ENCODE measurements at places on chromosomes 2 and 18. TPM values are rescaled to one million over a fixed set of nuclear protein-coding genes. Genes with fewer than 3 reads are reported as not detected.

GRCh38 chr2:215847718-215848117 is 165.6 kb downstream of the MREG start:
- DNase-seq, result peak; percentile 21

- no peak for DNase-seq
Measured at GRCh38 chr2:202934456-202934855, 22.4 kb downstream of the CARF start.

DNA sequence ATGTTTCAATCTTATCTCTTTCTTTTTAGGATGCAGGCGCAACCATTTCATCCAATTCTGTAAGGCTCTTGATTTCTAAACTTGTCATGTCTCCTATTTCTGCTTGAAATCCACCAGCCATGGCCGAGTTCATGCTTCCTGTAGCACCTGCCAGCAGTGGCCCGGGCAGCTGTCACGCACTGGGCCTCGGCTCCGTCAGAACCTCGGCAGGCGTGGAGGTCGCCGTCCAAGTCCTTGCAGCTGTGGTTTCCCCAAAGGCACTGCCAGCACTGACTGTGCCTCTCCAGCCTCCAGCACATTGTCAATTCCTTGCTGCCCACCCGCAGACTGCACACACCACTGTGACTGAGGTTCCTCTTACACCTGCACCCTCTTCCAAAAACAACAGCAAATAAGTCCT is 188.7 kb upstream of the SALL3 start:
- DNase-seq, result no peak

- no peak for DNase-seq
Measured at GRCh38 chr2:46294176-46294836, 2.9 kb upstream of the EPAS1 start.

GRCh38 chr2:119126650-119127049 is 31.9 kb downstream of the C1QL2 start:
- DNase-seq, result no peak

DNA sequence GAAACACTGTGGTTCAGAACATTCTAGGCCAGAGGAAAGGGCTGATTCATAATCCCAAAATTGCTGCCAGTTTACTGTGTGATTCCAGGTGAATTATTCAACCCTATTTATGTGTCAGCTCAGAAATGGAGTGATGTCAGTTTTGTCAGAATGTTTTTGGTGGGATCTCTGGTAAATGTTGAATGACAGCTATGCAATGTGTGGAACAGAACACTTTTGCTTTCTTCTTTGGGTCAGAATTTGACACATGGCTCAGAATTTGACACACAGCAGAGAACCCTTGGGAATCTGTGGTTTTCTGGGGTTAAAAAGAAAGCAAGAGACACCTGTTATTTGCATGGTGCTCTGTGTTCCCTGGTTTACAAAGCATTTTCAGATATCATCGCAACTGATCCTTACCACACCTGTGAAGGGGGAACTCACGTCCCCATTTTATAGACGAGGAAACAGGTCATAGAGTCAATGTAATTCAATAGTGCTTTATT is 1.6 kb upstream of the MTA3 start:
- DNase-seq, result no peak

GRCh38 chr18:44924785-44925499 is 244.3 kb downstream of the SETBP1 start:
- no peak for DNase-seq

DNA sequence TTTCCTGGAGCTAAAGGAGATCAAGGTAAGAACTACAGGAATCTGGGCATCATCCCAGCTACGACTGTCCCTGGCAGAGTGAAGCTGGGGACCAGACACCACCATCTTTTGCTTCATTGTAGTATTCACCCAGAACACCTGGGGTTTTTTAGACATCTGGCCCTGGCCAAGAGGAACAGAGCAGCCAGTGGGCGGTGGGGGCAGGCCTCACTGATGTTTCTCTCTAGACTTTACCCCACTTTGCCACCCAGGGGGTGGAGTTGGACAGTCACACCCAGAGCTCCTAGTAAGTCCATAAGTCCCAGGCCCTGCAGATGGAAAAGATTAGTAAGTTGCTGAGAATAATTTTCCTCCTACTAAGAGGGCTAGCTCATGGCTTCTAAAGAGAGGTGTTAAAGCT is 39.6 kb downstream of the MARCO start:
- DNase-seq, result no peak

- no peak for DNase-seq
Measured at GRCh38 chr2:142220901-142221300, 90.1 kb upstream of the LRP1B start.

DNA sequence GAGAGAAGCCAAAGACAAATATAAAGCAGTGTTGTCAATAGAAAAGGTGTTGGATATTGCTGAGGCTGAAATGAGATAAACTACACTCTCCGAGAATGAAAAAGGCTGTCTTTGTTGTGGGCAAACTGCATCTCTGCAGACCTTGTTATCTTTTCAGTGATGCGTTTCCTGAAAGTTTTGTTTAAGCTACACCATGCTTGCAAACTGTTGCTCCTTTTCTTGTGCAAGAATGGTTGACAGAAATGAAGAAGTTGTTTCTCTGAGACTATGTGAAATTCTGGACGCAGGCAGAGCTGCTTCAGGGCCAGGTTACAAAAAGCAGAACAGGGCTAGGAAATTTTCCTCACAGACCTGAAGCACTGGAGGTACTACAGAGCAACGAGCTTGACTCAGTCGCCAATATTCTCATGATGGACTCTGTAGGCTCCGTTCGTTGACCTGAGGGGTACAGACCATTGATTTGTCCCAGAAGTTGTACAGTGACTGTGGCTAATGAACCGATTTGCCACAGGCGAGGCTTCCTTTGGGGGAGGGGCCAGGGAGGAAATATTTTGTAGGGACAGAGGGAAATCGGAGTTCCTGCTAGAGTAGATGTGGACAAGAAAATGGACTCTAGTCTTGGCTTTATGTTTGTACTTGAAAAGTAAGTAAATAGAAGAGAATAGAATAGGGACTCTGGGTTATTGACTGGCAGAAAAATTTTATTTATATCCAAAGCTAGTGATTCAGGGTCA is 3.5 kb upstream of the ATL2 start:
- DNase-seq, result no peak

DSG2 gene
- total RNA-seq, result 1.7 TPM

AQP12A gene
- total RNA-seq, result not detected

- DNase-seq, result no peak
Measured at GRCh38 chr2:233544200-233544610, 22.4 kb downstream of the USP40 start.

DNA sequence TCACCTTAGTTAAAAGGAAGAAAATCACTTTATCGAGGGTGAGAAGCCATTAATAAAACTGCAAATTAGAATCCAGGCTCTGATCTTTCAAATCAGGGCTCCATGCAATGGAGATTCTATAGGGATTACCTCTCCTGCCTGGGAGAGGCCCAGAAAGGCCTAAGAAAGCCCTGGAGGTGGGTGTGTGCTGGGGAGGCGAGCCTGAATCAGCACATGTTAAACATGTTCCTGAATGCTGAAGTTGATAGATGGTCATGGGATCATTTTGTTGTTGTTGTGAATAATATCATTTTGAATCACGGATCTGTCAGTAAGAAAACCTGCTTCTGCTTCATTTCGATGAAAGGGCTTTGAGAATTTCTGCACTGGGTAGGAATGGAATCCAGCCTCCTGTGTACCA is 254.3 kb downstream of the ACKR3 start:
- DNase-seq, result no peak

DNA sequence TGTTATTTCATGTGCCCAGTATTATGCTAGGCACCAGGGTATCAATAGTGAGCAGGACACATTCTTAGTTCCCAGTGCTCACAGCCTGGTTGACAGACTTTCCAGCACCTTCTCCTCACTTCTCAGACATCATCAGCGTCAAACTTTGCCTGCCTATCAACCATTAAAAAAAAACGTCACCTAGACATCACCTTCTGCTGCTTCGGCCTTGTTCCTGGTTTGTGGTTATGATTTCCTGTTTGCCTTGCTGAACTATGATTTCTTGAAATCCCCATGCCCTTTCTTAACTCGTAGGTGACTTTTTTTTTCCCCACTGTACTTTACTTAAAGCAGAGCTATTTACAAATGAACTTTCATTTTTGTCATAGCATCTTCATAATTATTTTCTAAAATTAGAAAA is 60.4 kb upstream of the NABP1 start:
- DNase-seq, result no peak

- no peak for DNase-seq
Measured at GRCh38 chr18:58505181-58505580, 123.7 kb downstream of the ALPK2 start.

DNA sequence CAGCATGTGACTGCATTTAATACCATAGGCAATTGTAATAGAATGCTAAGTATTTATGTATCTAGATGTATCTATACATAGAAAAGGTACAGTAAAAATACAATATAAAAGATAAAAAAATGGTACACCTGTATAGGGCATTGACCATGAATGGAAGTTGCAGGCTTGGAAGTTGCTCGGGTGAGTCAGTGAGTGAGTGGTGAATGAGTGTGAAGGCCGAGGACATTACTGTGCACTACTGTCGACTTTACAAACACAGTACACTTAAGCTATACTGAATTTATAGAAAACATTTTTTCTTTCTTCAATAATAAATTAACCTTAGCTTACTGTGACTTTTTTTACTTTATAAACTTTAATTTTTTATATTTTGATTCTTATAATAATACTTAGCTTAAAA is 8.9 kb downstream of the DIS3L2 start:
- peak; percentile 34 for DNase-seq

DNA sequence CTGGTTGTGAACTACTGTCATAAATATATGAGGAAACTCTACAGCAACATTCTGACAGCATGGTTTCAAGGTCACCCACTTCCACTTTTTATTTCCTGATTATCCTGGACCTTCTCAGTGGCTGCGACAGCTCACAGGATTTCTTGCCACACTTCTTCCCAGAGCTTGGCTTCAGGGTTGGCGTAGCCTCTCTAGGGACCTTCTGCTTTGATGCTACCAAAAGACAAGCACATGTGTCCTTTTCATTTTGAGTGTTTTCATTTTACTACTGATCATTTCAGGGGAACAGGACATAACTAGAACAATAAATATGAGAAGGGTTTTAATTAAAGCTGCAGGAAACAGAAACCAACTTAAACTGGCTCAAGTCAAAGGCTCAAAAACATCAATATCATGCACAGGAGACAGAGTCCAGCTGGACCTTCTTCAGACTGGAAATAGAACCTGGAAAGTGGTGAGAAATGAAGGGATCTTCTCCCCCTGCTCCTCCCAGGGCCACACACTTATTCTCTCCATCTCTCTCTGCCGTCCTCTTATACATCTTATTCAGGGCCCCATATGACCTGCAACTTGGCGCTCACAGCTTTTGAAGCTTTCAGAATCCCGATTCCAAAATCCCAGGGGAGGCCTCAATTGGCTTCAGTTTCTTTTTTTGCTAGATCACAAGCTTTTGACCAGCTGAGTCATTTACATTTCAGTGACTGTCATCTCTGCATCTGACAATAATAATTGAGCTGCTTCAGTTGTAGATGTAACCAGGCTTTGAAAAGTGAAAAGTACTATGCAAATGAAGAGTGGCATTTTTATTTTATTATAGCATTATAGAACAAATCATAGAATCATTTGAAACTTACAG is 9.7 kb downstream of the VIT start:
- no peak for DNase-seq

IL36RN gene
- not detected for total RNA-seq

GRCh38 chr2:120949027-120949956 is 213.6 kb downstream of the GLI2 start:
- no peak for DNase-seq

DNA sequence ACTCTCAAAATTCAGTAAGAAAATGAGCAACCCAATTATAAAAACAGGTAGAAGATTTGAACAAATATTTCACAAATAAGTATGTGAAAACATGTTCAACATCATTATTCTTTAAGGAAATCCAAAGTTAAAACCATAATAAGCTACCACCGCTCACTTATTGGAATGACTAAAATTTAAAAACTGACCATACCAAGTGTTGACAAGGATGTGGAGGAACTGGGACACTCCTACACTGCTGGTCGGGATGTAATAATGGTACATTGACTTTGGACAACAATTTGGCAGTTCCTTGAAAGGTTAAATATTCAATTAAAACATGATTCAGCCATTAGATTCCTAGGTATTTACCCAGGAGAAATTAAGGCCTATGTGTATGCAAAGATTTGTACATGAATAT is 336.5 kb downstream of the IRS1 start:
- DNase-seq, result no peak

DNA sequence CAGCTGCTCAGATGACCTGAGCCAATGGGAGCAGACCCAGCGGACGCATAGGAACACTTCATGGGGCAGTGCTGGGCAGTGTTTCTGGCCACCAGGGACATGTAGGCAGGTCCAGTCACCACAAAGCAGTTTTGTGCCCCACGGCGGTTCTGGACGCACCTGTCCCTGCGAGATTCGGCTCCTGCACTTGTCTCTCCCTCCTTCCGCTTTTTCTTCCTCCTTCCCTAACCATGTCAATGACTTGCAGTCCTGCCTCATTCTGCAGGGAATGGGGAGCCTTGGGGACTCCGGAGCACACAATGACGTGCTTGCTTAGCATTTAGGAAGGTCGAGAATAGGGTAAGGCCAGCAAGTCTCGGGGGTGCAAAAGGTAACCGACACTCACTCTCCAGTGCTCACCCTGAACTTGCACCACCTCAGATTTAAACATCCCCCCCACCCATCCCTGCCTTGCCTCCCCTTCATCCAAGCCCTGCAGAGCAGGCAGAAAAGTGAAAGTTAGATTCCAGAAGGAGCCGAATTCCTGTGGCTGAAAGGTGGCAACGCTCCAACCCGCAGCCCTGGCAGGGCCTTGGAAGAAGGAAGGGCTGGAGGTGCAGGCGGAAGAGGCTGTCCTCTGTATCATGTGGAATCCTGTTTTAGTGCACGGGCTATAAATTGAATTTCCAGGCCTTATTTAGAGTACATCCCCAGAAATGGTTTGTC is 40.5 kb upstream of the ATG16L1 start:
- DNase-seq, result peak; percentile 90

DNA sequence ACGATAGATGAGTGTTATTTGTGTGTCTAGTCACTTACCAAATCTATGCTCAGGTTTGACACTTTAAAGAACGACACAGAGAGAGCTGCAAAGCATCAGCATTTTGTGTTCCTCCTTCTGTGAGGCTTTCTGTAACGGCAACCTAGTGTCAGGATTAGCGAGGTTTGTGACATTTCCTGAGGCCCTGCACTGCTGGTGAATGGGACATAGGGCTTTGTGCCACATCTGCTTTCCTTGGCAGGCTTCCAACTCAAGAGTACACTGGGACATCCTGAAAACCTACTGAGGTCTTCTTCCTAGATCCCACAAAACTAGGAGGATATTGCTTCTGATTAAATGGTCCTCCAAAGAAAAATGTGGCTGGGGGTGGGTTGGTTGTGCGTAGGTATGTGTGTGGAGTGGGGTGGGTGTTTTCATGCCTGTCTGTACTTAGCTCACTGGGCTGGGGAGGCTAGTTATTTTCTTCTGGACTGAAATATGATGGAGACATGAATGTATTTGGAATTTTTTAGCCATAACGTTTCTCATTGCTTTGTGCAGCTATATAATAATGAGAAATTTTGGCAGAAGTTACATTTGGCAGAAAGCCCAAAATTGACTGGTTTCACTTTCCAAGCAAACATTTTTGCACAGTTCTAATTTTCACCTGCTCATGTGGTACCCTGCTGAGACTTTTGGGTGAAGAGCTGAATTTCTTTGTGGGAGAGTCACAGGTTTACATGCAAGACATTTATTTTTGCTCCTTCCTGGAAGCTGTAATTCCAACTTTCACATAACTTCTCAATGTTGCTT is 308.4 kb downstream of the XIRP2 start:
- peak; percentile 59 for DNase-seq

Data from IMR-90 (cell line).